ENCODE measurements at places on chromosomes 16 and 17.

DNA sequence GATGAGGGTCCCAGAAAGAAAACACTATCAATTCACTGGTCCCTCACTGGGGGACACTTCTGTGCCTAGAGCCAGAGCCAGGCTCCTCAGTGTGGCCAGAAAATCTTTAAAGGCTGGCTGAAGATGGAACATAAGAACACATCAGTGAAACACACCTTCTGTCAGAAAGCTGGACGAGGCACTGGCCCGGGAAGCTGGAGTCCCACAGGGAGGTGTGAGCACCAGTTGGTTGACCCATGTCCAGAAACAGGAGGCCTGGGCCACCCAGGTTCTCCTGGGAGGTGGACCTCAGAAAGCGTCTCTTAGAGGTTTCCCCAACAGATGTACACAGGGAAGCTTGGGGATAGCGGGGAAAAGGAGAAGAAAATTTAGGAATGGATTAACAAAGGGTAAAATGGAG is 56.2 kb upstream of the ALDH3A2 start:
- no peak for DNase-seq

- no peak for DNase-seq
Observed at GRCh38 chr17:57363998-57364643, 107.8 kb downstream of the MSI2 start.

GRCh38 chr16:64782484-64782883 is 339.4 kb downstream of the CDH11 start:
- DNase-seq, result no peak

GRCh38 chr17:66235377-66235994 is 6.3 kb upstream of the APOH start:
- DNase-seq, result no peak

DNA sequence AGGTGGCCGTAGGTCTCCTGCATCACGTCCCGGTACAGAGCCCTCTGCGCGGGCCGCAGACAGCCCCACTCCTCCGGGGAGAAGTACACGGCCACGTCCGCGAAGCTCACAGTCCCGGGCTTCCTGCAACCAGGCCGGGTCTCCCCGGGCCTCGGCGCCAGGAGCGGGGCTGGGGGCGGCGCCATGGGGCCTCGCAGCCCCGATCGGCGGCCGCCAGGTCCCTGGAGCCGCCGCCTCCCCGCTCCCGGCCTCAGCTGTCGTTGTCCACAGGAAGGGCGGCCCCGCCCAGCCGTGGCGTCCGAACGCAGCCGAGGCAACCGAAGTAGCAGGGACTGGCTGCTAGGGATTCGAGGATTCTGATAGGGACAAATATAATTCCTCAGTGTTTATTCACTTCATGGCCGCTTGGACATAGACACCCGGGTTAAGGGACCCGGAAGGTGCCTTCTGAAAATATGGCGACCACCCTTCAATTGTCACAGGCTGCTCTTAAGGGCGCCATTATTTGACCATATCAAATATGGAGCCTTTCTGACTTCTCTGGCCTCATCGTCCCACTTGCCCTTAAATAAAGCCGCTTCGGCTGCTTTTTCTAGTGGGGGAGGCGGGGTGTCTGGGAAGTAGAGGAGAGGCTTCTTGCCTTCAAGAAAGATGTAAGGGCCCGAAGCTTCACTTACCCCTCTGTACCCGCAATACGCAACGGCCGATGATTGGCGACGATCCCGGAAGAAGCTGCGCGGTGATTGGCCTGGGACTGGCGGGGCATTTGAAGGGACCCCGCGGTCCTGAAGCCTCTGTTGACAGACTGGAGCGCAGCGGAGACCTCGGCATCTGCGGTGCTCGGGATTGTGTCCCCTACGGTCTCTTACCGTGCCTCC is at the start of gene ZNF688:
Gene ZNF688, minus strand, starts transcription at position 270 of the 878 bp plus-strand sequence. Its CDS starts 85 bp downstream, at position 185.
- peak; percentile 95 for DNase-seq

GRCh38 chr17:20967776-20968175 is 75.0 kb downstream of the USP22 start:
- DNase-seq, result no peak

GRCh38 chr16:85514598-85515318 is 98.4 kb upstream of the GSE1 start:
- DNase-seq, result no peak

DNA sequence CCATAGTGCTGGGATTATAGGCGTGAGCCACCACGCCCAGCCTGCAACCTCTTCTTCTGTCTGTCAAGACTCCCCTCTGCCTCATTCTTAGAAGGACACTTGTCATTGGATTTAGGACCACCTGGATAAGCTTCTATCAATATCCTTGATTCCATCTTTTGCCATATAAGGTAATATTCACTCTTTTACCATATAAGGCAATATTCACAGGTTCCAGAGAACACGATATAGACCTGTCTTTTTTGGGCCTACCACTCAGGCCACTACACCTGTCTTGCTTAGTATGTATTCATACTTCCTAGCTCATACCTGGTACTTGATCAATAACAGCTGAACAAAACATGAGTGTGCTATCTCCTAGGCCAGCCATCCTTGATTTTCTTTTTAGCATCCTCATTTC is 149.2 kb upstream of the TOX3 start:
- DNase-seq, result no peak

- DNase-seq, result no peak
Observed at GRCh38 chr17:7215136-7215638, 4.4 kb downstream of the DLG4 start.

GRCh38 chr16:4897328-4897727 is 39.6 kb downstream of the PPL start:
- DNase-seq, result no peak

- DNase-seq, result no peak
Observed at GRCh38 chr16:2308089-2308962, 32.2 kb downstream of the ABCA3 start.

- no peak for DNase-seq
Observed at GRCh38 chr17:82321947-82322466, 4.6 kb upstream of the CD7 start.

- DNase-seq, result no peak
Observed at GRCh38 chr17:21679256-21680146, 12.8 kb upstream of the KCNJ18 start.

- DNase-seq, result no peak
Observed at GRCh38 chr17:42989726-42990652, 8.2 kb upstream of the RPL27 start.

- DNase-seq, result no peak
Observed at GRCh38 chr17:81048827-81049371, 13.9 kb downstream of the BAIAP2 start.

- no peak for DNase-seq
Observed at GRCh38 chr16:22353933-22354541, 20.4 kb downstream of the CDR2 start.

DNA sequence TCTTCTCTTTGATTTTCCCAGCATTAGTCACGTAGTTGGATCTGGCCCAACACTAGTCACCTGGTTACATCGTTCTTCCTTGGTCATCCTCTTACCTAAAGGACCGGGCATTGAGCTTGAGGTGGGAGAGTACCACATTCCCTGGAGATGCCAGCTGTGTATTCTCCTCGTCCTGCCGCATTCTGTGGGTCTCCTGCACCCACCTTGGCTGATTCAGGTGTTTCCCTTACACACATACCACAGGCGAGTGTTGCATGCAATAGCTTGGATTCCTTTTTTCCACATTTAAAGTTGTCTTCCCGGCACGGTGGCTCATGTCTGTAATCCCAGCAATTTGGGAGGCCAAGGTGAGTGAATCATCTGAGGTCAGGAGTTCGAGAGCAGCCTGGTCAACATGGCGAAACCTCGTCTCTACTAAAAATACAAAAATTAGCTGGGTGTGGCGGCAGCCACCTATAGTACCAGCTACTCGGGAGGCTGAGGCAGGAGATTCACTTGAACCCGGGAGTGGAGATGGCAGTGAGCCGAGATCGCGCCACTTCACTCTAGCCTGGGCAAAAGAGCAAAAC is 21.6 kb upstream of the CLEC18C start:
- DNase-seq, result no peak

GRCh38 chr16:20218093-20218492 is 109.2 kb downstream of the GP2 start:
- DNase-seq, result no peak

GRCh38 chr16:85947230-85948137 is 48.5 kb downstream of the IRF8 start:
- DNase-seq, result peak; percentile 94

- no peak for DNase-seq
Observed at GRCh38 chr17:65538675-65539529, 22.5 kb downstream of the AXIN2 start.

GRCh38 chr16:50462793-50463507 is 85.2 kb upstream of the NKD1 start:
- DNase-seq, result no peak

DNA sequence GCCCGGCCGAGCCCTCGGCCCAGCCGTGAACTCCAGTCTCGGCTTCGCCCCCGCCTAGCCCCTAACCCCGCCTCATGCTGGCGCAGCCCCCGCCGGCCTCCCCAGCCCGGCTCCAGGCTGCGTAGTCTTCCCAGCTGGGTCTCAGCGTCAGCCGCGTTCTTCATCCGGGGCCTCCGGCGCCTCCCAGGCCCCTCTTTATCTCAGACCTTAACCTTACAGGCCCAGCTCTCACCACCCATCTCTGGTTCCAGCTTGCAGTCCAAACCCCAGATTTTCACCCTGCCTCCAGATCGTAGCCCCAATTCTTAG is at the start of gene PROCA1:
Gene PROCA1, minus strand, starts transcription at position 166 of the 309 bp plus-strand sequence. CDS start 228 bp downstream, outside the sequence.
- DNase-seq, result no peak
